ENCODE measurements at places on chromosomes 7 and 10. TPM values are rescaled to one million over a fixed set of nuclear protein-coding genes. Genes with fewer than 3 reads are reported as not detected.

GRCh38 chr7:95491634-95492314, 6.0 kb downstream of the ASB4 start:
- no peak for DNase-seq

GRCh38 chr7:119228482-119228881, 1004.0 kb downstream of the ANKRD7 start:
- no peak for DNase-seq

GRCh38 chr7:40192036-40192435, 57.2 kb downstream of the SUGCT start:
- DNase-seq, result no peak

GRCh38 chr10:27241010-27241651, 534 bp upstream of the ACBD5 start:
- peak; percentile 41 for DNase-seq

DNA sequence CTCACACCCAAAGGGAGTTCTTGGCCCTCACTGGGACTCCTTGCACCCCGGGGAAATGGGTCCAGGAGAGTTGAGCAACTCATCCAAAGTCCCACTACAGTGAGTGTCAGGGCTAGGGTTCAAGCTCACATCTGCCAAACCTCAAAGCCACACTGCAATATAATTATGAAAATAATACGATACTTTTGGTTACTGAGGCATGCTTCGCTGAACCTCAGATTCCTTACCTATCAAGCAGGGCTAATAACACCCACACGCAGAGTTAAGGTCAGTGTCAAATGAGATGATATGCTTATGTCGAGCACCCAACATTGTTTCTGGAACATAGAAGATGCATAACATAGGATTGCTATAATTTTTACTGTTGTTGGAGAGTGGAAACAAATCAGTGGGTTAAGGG, 58.2 kb downstream of the BPGM start:
- DNase-seq, result no peak

The TLX1 gene
- total RNA-seq, result not detected

The MOGAT3 gene
- not detected for total RNA-seq
